EH (cell line): ENCODE measurements at places on chromosomes 12 and 14.
A peak's percentile ranks its signal among the peaks of the same experiment; 100 is the strongest.

GRCh38 chr12:106274012-106274411 lies 26.2 kb upstream of the CKAP4 start:
- no peak for DNase-seq

DNA sequence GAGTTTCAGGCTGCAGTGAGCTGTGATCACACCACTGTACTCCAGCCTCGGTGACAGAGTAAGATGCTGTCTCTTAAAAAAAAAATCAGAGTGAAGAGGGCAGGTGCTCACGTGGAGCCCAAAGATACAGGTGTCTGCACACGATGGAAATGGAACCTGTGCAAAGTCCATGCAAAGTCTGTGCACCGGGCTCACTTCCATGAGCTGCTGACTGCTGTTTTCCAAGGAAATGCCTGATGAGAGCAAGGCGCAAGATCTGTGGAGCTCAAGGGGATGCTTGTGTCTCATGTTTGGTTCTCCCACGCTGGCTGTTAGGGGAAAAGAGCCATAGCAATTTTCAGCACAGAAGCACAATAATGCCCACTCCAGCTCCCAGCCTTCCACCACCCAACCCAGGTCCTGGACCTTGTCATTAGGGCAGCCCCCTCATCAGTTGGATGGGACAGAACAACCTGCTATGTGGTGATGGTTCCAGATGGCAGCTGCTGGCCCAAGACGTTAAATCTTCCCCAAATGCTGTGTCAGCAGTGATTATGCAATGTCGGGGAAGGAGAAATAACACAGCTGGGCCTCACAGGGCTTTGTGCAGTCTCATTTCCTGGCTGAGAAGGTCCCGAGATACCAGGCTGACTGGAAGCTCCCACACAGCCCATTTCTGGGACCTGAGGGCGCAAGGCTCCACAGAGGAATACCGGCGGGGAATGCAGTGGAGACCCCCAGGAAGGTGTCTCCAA lies 27.9 kb upstream of the DICER1 start:
- DNase-seq: peak; percentile 9

DNA sequence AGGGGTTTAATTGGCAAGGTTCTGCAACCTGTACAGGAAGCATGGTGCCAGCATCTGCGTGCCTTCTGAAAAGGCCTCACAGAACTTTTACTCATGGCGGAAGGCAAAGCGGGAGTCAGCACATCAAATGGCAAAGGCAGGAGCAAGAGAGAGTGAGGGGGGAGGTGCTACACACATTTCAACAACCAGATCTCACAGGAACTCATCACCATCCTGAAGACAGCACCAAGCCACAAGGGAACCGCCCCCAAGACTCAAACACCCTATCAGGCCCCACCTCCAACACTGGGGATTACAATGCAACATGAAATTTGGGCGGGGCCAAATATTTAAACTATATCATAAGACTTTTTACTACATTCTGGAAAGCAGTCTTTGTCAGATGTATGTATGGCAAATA lies 38.0 kb upstream of the FKBP4 start:
- DNase-seq: no peak

DNA sequence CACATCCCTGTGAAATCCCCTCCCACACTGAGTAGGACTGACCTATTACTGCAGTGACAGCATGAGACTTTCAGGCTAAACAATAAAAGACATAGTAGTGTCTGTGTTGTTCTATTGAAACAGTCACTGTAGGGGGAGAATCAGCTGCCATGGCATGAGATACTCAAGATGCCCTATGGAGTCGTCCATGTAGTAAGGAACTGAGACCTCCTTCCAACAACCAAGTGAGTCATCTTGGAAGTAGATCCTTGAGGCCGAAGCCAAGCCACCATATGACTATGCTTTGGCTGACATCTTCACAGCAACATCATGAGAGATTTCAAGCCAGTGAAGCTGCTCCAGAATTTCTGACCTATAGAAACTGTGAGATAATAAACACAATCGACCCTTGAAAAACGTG lies 12.1 kb upstream of the LRP6 start:
- peak; percentile 41 for DNase-seq

- DNase-seq: peak; percentile 33
Observed at GRCh38 chr14:76352639-76353281, 23.2 kb upstream of the ESRRB start.

DNA sequence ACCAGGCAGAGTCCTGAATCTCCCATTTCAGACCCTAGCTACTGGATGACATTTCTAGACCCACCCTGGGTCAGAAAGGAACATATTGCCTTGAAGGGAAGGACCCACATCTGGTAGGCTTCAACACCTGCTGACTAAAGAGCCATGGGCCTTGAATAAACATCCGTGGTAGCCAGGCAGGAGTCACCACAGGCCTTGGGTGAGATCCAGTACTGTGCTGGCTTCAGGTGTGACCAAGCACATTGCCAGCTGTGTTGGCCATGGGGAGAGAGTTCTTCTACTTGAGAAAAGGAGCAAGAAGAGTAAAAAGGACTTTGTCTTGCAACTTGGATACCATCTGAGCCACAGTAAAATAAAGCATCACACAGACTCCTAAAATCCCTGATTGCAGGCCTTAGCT lies 332.6 kb downstream of the SLC16A7 start:
- peak; percentile 2 for DNase-seq

- DNase-seq: no peak
Observed at GRCh38 chr12:123096182-123096581, 54.7 kb downstream of the PITPNM2 start.

- DNase-seq: no peak
Observed at GRCh38 chr14:93974299-93974698, 2.1 kb downstream of the ASB2 start.

GRCh38 chr12:93536111-93536765 lies 36.2 kb upstream of the SOCS2 start:
- no peak for DNase-seq

DNA sequence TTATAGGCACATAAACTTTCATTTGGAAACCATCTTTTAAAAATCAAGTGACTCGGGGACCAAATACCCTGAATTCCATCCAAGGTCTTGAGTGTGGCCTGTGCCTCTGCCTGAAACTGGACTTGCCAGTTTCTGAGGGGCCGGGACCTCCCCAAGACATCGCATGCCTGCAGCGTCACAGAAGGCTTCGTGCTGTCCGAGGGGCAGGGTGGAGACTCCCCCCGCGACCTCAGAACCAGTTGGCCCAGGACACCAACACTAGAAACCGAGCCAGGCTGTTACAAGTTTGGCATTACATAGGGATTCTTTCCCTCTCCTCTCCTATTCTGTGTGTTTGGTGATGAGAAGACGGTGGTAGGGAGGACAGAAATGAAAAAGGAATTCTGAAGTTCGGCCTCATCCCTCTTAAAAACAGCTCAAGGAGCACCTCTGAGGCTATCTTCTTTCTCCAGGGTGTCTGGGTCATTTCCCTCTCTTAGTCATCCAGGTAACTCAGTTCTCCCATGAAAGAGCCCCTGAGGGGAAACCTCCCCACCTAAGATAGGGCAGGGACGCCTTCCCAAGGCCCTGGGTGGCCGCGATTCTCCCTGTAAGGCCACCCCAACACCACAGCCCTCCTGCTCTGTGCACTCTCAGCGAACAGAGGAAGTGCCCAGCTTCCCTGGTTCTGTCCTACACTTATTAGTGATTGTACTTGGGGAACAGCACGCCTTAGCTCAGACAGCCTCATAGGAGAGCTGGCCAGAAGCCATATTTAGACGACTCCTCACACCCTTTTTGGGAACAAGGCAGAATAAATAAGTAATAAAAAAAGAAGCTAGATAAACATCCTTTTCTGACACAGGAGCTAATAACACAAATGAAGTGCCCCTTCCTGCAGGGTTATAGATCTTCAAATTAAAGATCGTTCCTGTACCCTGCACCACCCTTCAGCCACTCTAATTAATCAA lies 93.8 kb downstream of the BCL11B start:
- no peak for DNase-seq

DNA sequence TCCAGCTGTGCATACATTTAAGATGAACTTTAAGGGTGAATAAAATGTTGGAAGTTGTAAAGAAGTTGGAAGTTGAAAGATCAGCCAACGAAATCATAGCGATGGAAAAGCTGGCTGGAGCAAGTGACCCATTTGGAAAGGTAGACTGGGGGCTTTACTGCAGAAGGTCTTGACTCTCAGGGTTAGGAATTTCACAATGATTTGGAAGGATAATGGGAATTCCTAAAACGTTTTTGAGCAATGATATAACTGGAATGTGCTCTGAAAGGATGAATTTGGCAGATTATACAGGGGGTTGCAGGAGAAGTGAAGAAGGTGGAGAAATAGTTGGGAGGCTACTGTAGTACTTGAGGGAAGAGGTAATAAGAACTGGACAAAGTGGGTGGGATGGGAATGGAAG lies 27.4 kb downstream of the EMP1 start:
- DNase-seq: peak; percentile 80

GRCh38 chr12:97063292-97063935 lies 156.4 kb downstream of the NEDD1 start:
- DNase-seq: no peak

GRCh38 chr12:51218607-51219161 lies 822 bp upstream of the POU6F1 start:
- DNase-seq: no peak

GRCh38 chr12:59115995-59116394 lies 195.7 kb upstream of the LRIG3 start:
- no peak for DNase-seq

DNA sequence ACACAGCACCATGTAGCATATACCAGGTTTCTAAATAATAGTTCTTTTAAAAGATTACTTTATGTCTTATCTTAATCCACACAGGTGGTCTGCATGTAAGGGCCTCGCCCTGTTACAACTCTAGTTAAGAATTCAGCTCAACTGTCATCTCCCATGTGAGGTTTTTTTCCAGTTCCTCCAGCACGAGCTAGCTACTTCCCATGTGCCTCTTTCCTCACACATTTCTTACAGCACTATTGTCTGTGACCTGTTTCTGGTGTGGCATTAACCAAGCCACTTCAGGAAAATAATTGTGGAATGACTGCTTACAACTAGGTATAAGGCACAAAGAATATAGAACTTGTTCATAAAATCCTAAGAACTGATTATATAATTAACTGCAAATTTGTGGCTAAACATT lies 65.5 kb downstream of the SH2B3 start:
- no peak for DNase-seq

DNA sequence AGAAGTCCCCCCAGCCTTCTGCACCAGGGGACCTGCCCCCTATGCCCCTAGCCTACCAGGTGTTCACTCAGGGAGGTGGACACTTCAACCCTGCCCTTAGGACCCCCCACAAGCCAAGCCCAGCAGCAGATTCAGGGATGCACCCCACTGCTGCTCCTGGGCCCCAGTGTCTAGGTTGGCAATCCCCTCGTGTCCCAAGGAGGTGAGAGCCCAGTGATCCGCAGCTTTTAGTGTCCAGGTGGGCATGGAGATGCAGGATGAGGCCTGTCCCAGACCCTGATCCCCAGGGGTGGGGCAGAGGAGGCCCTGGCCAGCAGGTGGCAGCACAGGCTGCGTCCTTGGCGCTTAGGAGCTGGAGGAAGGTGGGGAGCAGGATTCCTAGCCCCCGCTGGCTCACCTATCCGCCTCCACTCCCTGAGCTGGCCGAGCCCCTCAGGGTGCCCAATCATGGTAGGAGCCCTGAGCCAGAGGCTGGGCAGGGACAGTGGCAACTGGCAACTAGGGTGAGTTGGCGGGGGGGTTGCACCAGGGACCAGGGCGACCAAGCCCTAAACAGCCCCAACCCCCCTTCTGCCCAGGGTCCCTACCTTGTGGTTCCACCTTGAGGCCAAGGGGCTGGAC lies 4.1 kb downstream of the CKB start:
- DNase-seq: peak; percentile 53

DNA sequence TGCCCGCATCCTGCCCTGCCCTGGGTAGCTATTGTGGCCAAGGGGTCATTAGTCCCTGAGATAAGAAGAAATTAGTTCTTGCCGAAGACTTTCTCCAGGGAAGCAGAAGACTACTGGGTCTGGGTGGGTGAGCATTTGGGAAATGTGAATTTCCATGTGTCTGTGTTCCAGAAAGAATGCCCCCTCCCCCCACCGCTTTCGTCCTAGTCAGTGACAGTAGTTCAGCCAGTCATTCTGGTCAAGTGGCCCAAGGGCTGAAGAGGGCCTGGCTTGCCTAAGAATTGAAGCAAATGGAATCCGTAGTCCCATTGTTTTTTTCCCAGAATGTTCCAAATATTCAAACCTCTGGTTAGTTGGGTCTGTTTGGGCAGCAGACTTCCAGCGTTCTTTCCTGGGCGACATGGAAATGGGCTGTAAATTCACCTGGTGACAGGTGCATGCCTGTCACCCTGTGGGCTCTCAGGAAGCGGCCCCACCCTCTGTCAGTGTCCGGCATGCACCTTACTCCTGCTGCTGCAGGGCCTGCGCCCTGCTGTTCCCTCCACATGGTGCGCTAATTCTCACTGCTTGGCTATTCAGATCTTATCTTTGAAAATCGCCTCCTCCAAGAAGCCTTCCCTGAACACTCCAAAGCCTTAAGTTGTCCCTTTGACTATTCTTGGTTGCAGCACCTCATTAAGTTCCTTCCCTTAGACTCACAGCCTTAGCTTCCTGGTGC lies 1.4 kb upstream of the RFLNA start:
- DNase-seq: no peak

GRCh38 chr14:106831322-106831720 lies 1304.9 kb downstream of the TMEM121 start:
- no peak for DNase-seq

DNA sequence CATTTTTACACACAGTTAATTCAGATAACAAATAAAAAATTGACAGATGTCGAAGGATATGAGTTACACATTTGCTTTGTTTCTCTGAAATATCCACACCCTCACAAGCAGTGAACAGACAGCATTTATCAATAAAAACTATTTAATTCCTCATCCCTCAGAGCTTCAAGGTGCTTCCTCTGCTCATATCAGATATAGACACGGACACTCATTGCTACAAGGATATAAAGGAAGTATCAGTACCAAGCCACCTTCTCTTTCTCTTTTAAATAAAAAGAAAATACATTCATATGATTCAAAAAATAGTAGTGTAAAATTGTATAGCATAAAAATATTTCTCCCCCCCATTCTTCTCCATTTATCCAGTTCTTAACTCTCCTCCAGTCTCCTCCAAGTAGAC lies 21.9 kb upstream of the MAGOHB start:
- no peak for DNase-seq

DNA sequence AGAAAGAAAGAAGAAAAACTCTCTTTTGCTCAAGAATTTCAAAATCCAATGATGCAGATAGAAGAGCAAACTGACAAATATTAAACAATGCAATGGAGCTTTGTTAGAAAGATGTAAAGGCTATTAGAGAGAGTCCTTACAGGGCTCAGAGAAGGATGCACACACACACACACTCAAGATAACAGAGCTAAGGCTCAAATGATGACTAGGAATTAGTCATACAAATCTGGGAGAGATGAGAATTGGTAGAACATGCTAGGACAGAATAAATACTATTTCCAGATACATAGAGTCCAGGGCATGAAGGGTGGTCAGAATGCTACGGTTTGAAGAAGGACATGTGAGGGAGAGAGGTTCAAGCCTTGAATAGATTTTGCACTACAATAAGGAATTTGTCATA lies 650.1 kb upstream of the MDGA2 start:
- DNase-seq: no peak

GRCh38 chr14:76564471-76565422 lies 188.8 kb downstream of the ESRRB start:
- peak; percentile 6 for DNase-seq
